ENCODE measurements at places on chromosomes 7 and 10.

GRCh38 chr7:134892963-134893362 lies 93.3 kb upstream of the AGBL3 start:
- DNase-seq: no peak

- no peak for DNase-seq
Observed at GRCh38 chr7:27172315-27172774, 1.8 kb downstream of the HOXA10 start.

DNA sequence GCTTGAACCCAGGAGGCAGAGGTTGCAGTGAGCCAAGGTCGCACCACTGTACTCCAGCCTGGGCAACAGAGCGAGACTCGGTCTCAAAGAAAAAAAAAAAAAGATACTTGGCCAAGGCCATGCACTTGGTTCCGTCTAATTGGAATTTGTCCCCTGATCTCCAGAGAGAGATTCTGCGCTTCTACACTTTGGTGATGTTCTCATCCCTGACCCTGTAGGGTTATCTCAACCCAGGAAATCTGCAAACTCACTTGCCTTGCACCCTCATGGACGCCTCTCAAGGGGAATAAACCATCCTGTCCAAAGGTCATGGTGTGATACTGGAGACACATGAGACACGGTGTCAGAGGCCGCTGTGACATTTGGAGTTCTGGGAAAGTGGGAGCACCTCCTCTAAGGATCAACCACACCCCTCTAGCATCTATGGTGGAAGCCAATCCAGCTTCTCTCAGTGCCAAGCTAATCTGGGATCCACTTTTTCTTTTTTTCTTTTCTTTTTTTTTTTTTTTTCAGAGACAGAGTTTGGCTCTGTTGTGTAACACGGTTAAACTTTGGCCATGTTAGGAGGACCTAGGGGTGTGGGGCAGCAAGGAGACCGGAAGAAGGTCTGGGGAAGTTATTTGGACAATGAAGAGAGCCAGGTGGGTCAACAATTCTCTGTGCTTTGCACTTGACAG lies 7.8 kb upstream of the POR start:
- DNase-seq: no peak

DNA sequence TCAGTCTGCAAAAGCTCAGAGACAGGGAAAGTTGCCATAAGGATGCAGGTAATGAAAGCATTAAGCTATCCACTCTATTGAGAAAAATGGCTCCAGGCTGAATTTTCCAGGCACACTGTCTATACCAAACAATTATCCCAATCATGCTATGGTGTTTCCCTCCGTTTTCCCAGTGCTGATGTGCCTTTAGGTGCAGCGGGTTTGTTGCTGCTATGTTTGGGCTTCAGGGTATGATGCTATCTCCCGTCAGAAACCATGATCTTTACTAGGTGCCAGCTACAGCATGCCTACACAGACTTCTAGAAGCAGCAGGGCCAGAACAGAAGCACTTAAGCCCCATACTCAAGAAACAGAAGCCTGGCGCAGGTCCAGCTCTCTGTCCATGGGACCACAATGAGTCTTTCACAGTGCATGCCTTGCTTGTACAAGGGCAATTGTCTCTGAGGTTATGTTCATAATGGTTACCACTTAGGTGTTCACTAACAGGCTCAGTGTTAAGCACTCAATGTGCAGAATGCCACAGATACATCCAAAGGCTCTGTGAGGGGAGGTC lies 19.4 kb downstream of the STEAP1B start:
- no peak for DNase-seq

DNA sequence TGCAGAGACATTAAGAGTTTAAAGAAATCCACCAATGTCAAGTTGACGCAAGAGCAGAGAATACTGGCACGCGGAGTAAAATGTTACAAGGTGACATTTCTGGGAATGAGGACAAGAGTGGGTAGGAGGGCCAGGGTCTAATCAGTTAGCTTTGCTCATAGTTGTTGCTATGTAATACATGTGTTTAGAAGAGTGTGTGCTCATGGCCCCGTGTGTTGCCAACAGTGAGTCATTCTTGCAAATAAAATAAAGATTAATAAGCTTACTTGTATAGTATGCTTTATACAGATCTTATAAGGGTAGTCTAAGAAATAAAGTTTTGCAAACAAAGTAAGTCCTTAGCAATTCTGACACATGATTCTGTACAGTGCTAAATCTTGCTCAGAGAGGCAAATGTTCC lies 64.5 kb downstream of the DNMBP start:
- no peak for DNase-seq

DNA sequence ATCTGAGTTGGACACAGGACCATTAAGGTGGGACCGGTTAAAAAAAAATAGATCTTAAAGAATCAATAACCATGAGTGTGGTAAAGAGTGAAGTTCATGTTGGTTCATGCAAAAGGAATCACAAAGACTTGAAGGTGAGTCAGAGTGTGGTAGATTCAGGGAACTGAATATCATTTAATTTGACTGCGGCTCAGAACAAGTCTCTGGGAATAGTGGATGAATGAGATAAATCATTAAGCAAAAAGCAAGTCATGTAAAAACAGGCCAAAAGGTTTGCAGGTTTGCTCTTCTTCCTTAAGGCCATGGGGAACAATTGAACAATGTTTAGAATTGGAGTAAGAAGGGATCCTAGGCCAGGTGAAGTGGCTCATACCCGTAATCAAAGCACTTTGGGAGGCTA lies 385.8 kb downstream of the ETV1 start:
- no peak for DNase-seq

DNA sequence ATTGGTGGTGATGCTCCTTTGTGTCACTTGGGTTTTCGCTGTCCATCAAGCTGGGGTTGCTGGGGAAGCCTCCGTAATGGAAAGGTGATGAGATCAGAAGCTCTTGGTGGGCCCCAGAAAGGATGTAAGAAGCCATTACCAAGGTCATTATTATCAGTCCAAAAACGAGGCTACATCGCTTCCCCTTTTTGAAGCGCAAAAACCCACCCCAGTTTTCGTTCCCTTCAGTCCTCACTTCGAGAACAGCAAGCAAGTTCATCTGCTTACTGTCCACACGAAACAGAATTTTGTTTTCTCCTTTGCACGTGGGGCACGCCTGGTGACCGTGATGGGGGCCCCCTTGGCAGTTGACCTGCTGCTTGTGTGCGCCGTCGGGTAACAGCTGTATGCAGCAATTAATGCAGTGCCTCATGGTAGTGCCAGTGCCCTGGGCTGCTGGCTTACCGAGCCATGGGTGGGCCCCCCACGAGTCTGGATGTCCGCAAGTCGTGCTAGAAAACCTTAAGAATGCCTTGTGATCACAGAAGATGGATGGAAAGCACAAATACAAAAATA lies 47.5 kb downstream of the CHST15 start:
- no peak for DNase-seq

DNA sequence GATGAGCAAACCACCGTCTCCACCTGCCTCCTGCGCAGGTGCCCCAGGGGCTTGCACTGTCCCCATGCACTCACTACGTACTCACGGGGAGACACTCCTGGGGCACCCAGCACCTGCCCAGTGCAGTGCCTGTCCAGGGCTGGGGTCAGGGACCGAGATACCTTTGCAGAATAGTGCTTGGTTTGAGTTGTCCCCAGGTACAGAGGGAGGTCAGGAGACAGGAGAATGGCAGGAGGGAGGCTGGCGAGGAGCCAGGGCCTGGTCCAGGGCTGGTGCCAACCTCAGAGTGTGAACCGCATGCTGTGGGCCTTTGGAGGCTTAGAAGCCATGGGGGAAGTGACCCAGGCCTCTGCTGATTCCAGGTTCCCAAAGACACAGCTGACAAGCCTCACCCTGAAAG lies 110.1 kb upstream of the GPR26 start:
- DNase-seq: no peak

DNA sequence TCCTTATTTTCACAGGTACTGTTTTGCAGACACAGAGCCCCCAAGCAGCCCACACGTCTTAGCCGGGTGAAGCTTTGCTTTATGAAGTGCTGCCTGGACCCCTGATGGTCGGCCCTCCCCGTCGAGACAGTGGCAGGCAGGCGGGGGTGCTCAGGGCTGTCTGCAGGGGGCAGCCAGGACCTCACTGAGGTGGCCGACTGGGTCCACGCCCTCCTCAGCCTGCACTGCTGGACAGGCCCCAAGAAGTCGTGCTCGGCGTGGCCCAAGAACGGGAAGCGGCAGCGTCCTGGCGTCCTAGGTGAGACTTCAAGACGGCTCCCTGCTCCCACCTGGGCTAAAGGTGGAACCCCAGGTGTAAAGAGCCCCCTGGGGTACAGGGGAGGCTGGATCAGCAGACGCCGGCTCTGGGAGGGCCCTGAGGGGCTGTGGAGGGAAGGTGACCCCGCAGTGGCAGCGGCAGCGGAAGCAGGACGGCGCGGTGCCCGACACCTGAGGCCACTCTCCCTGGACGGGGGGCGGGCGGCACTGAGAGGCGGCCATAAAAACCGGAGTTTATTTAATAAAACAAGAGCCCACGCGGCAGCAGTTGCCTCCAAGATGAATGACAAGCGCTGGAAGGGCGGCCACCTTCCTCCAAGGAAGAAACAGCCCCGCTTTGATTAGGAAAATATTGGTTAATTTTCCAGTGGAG lies 179.4 kb downstream of the ELFN1 start:
- DNase-seq: no peak

GRCh38 chr10:35564341-35564968 lies 40.7 kb upstream of the GJD4 start:
- DNase-seq: no peak

DNA sequence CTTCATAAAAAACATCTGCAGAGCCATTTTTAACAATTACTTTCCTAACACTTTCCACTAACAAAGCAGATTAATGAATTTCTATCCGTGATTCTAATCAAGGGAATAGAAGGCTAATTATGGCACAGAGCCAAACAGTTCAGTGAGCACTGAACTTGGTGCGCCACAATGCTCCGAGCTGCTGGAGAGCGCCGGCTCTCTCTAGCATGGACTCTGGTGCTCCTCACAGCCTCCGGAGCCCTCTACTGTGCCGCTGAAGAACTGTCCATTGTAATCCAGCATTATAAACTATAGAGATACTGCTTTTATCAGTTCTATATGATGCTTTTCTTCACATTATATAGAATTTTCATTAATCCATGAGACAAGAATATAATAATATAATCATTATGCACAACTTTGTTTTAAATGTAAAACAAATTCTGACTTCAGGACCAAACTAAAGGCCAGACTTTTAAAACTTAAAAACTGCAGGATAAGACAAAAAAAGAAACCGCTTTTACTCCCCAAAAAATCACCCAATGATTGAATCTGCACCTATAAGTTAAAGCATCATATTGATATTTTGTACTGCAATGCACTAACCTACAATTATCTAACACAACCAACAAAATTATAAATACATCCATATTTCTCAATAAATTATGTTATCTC lies 123.6 kb downstream of the RNF32 start:
- DNase-seq: peak; percentile 8

- DNase-seq: no peak
Observed at GRCh38 chr7:14228341-14228740, 238.9 kb upstream of the ETV1 start.

DNA sequence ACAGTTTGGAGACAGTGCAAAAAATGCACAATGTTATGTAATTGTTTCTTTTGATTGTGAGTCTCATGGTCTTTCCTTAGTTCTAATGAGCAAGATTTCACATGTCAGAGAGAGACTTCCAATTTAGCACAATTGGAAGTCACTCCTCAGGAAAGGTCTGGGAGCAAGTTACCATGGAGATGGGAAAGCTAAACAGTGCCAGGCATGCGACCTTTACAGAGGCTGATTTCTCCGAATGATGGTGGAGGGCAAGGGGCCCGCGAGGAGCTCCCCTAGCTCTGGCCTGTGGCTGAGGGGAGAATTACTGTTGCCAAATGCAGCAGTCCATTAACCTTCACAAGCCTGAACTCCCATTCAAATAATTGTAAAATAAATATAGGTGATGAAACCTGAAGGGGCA lies 59.3 kb downstream of the CDCA7L start:
- DNase-seq: no peak

DNA sequence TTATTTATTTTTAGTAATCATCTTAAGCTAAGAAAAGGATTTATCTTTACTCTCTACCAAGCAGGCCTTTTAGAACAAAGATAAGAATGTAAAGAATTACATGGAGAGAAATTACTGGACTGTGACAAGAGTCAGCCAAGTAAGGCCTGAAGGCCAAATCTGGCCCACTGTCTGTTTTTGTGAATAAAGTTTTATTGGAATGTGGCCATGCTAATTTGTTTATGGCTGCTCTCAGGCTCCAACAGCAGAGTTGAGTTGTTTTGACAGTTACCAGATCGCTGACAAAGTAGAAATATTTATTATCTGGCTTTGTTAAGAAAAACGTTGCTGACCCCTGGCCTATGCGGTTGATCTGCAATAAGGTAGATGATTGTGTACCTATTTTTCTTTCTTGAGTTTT lies 6.1 kb downstream of the ARID5B start:
- no peak for DNase-seq

DNA sequence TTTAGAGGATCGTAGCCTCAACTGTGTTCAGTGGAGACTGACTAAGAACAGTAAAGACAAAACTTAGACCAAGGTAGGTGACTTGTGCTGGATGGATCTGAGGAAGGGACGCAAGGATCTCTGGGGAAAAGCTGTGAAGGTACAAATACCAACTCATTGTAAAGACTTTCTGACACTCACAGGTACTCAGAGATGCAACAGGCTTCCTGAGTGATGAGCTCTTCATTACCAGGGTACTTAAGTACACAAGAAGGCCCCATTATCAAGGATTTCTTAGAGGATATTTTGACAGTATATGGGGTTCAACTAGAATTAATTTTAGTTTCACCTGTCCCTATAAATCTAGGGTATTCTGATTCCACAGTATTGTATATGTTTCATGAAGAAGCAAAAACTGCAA lies 440.7 kb downstream of the PLXDC2 start:
- no peak for DNase-seq

- peak; percentile 60 for DNase-seq
Observed at GRCh38 chr7:106693677-106694353, 32.9 kb upstream of the CCDC71L start.

DNA sequence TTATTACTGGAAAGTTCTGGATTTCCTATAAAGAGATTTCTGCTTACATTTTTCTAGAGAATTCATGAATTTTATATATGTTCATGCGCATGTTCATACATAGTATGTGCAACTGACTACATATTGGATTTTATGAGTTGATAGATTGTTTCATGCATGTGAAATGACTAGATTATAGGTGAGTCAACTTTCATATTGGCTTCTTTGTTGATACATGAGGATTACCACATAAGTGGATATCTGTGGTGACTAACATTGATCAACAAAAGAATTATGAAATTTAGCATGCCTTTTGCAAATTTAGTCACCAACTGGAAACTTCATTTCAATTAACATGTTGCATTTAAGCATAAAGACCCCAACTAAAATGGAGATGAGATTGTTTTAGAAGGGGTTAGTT lies 99.0 kb downstream of the GNAT3 start:
- no peak for DNase-seq

GRCh38 chr10:69434926-69435325 lies 16.3 kb upstream of the TSPAN15 start:
- DNase-seq: no peak

- DNase-seq: no peak
Observed at GRCh38 chr10:57963546-57963945, 304.1 kb downstream of the IPMK start.

DNA sequence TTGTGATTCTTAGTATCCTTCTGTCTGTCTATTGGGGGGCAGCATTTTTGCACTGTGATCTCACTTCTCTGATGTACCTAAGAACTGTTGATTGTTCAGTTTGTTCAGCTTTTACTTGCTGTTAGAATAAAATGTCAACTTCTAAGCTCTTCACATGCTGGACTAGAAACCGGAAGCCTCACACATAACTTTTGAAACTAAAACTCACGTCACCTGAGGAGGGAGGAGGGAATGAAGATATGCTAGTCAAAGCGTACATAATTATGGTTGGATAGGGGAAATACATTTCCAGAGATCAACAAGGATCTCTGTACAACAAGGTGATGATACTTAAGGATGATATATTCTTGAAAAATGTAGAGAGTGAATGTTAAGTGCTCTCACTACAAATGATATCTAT lies 609.7 kb downstream of the INHBA start:
- no peak for DNase-seq

All from hematopoietic multipotent progenitor cell (in vitro differentiated cells).